ENCODE measurements at places on chromosomes 7 and 10.
A peak's percentile ranks its signal among the peaks of the same experiment; 100 is the strongest.

DNA sequence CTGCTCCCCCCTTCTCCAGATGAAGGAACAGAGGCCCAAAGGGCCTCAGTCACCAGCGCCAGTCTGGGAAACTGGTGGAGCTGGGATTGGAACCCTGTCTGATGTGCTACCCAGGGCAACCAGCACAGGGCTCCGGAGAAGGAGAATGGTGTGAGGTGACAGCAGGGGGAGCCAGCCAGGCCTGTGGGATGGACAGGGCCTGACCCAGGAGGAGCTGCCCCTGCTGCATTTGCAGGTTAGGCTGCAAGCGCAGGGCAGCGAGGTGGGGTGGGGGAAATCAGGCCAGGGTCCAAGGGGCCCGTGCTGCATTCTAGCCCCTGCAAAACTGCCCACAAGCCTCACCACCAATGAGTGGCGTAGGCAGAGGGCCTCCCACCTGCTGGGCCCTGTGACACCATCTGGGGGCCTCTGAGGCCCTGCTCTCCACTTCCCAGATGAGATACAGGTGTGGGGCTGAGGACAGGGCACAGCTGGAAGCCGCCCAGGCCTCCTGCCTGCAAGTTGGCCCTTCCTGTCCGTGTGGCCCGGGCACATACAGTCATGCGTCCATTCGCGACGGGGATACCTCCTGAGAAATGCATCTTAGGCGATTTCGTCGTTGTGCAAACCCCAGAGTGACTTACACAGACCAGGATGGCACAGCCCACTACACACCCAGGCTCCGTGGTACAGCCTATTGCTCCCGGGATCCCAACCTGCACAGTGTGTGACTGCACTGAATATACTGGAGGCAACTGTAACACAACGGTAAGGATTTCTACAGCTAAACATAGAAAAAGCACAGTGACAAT is 45.3 kb downstream of the RASGEF1A start:
- no peak for DNase-seq

DNA sequence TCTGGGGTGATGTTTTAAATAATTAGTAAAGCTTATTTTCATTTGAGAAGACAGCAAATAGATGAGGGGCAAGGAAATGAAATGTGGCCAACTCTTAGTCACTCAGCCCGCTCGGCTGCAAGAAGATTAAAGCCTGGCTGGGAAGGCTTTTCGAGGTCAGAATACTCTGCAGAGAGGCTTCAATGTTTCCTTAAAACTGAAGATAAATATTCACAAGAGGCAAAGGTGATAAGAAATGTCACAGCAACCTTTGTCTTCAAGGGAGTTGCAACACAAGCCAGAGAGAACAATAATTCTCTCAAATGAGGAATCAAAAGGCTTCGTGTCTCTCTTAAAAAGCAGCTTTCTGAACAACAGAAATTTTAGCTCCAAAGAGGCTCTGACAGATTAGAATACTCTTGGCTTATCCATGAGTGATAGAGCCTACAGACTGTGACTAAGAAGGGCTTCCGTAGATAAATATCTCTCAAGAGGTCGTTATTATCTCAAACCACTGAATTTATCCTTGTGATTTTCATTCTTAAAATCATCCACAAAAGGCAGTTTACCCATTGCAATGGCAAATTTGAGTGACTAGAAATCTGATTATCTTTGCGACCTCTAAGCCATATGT is 92.5 kb downstream of the KLF6 start:
- DNase-seq = no peak

GRCh38 chr7:138556771-138557484 is 96.9 kb downstream of the TRIM24 start:
- no peak for DNase-seq

DNA sequence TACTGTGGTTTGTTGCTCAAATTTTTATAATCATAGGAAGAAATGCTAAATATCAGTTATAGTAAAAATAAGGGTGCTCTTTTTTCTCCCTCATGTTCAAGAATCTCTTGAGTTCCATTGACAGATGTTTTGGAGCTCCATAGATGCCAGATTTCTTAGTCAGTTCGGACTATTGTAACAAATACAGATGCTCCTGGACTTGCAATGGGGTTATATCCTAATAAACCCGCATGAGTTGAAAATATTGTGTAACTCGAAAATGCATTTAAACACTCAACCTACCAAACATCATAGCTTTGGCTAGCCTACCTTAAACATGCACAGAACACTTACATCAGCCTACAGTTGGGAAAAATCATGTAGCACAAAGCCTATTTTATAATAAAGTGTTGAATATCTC is 100.7 kb upstream of the CSTF2T start:
- no peak for DNase-seq

DNA sequence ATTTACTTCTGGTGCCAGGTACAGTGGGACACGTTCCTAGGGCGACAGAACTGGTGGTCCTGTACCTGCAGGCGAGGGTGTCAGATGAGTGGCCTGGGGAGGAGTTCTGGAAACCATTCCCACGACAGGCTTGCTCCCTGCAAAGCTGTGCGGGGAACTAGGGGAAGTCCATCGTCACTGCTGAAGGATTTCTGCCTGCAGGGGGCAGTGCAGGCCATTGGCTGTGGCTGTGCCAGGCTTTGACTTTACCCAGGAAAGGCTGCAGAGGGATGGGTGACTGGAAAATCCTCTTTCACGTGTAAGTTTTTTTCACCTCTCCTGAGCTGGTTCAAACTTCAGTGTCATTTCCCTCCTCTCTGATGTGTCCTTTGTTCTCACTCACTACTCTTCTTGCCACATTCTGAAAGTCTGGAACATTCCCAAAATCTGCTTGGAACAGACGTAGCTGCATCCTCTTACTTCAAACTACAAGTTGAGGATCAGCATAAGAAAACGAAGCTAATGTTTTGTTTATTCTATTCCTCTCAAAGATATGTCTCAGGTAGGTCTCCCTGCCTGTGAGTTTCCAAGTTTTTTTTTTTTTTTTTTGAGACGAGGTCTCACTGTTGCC is 126.5 kb downstream of the SH2D4B start:
- DNase-seq = peak; percentile 48

- DNase-seq = no peak
Measured at GRCh38 chr10:87674943-87675342, 15.3 kb downstream of the PAPSS2 start.

GRCh38 chr7:130853503-130854279 is 119.7 kb upstream of the KLF14 start:
- no peak for DNase-seq

DNA sequence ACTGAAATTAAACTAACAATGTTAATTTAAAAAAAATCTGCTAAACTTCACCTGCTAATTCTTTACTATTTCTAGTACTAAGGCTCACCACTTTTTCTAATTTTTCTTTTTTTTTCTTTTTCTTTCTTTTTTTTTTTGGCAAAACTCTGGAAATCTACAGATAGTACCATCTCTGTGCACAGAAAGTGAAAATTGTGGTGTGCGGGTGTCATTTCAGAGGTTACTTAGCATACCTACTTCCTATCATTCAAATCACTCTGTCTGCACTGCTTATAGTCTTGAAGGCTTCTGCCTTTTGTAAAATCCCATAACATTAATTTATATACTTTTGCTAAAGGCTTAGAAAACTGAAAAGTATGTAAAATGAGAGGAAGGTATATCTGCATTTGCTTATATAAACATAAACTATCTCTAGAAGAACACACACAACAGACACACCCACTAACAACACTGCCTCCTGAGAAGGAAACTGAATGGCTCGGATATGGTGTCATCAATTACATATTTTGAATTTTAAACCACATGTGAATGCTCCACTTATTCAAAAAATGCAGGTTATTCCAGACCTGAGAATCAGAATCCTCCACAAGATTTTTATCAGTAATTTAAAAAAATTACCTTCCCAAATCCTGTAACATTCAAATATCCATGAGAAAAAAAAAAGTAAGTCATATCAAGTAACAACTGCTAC is 229.5 kb downstream of the PARD3 start:
- DNase-seq = no peak

DNA sequence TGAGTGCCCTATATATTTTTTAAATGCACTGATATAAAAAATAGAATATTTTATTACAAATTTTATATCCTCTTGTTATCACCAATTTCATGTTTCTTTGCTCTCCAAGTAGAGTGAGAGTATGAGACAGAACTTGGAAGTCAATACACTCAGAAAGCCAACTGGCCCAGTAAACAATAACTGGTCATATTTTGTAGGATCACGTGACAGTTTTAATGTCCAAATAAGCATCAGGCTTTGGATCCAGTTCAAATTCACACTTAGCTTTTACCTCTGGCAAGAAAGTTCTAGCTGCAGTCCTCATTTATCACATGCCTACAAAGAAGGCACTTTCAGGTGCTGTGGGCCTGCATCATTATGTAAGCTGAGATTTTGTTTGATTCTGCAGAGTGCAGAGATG is 21.6 kb upstream of the TPK1 start:
- no peak for DNase-seq

DNA sequence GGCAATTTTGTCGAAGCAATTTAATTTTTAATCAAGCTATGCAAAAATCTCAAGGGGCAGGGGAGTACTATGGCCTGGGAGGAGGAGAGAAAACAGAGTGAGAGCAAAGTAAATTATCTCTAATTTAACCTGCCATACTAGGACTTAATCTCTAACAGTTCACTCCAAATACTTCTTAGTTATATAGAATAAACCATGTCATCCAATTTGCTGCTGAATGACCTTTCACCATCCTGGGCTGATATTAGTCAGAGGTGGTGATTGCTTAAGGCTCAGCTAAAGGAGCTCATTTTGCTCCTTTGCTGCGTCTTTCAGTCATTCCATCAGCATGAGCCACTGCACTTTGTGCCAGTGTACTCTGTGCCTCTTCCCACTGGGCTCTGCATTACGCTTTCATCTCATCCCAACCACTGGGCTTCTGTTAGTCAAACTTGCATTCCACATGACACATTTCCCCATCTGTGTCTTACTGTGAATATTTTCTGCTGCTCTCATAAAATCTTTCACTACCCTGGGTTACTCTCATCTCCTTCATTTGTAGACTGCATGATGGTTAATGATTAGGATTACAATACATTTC is 84.3 kb downstream of the CD36 start:
- DNase-seq = no peak

DNA sequence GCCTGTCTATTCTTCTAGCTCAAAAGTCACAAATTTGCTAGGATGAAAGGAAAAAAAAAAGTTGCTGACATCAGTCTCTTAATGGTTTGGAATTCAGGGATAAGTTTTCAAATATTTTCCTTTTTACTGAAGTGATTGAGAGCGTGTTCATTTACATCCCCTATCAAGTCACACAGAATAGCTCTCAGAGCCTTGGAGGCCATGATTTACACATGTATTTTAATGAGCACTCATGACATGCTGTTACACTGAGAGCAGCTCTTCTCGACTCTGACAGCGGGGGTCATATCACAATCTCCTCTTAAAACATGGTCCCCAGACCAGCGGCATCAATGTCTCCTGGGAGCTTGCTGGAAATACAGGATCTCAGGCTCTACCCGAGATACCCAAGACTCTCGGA is 232.7 kb downstream of the POU6F2 start:
- no peak for DNase-seq

DNA sequence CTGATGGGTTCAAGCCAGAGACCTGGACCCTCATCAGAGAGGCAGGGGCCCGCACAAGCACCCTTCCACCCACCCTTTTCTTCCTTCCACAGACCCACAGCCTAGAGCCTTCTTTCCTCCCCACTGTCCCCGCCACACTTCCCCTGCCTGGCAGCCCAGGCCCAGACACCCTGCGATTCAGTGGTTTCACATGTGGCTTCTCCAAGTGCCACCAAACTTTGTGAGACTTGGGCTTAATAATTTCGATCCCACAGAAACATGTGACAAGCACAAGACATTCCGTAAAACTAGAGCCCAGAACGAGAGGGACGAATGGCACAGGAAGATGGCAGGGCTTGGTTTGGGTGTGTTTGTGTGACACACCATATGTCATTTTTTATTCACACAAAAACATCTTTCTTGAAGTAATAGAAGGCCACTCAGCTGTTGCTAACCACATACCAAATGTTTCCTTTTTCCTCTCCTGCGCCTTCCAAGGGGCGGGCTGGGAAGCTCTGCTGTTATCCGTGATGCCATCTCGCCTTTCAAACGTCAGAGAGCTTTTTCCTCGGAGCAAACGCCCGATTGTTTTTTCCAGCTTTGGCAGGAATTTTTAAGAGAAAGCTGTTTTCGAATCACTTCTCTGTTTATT is 162.9 kb downstream of the GRK5 start:
- no peak for DNase-seq

GRCh38 chr7:108091461-108091831 is 38.7 kb downstream of the LAMB4 start:
- DNase-seq = no peak

GRCh38 chr10:118145256-118145655 is 98.5 kb upstream of the RAB11FIP2 start:
- no peak for DNase-seq

- no peak for DNase-seq
Measured at GRCh38 chr10:81696609-81697388, 178.2 kb upstream of the NRG3 start.

- DNase-seq = no peak
Measured at GRCh38 chr7:133252506-133252857, 396 bp upstream of the EXOC4 start.

DNA sequence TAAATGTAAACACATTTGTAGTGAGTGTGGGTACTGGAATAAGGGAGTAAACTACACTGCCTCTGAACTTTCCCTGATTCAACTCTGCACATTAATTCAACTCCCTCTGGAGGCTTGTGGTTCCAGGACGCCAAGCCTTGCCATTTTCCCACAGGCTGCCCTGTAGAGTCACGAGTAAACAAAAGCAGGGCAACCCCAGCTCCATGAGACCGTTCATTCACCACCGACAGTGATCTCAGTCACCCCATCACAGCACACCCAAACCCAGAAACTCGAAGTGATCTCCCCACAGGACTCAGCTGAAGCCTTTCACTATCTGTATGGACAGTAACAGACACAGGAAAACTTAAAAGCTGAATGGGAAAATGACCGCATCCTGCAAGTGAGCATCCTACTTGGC is 218.8 kb upstream of the FRMD4A start:
- no peak for DNase-seq

GRCh38 chr10:8060704-8061121 is 6.2 kb downstream of the GATA3 start:
- DNase-seq = no peak

DNA sequence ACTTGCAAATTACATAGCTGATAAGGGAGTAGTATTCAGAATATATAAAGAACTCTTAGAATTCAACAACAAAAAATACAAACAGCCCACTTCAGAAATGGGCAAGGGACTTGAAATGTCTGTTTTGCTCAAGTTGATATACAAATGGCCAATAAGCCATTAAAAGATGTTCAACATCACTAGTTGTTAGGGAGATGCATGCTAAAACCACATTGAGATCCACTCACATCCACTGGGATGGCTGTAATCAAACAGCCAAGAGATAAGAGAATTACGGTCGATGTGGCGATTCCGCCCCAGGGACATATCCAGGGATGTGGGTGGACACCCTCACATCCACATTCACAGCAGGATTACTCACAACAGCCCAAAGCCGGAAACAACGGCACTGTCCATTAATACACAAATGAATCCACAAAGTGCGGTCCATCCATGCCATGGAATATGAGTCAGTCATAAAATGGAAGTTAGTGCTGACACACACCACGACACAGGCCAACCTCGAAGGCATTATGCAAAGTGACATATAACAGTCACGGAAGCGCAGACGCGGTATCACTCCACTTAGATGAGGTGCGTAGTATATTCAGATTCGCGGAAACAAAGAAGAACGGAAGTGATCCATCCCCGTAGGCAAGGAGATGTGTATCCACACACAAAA is 227.8 kb downstream of the DNAJB6 start:
- DNase-seq = no peak

GRCh38 chr7:5230265-5231067 is 40.4 kb downstream of the WIPI2 start:
- DNase-seq = no peak

- DNase-seq = no peak
Measured at GRCh38 chr7:5339955-5340354, 57.2 kb downstream of the SLC29A4 start.

GRCh38 chr10:11036424-11037011 is 18.8 kb downstream of the CELF2 start:
- no peak for DNase-seq
